ENCODE measurements at places on chromosomes 11 and 22.

GRCh38 chr11:123797114-123797513 lies 9.0 kb downstream of the OR6M1 start:
- no peak for DNase-seq

DNA sequence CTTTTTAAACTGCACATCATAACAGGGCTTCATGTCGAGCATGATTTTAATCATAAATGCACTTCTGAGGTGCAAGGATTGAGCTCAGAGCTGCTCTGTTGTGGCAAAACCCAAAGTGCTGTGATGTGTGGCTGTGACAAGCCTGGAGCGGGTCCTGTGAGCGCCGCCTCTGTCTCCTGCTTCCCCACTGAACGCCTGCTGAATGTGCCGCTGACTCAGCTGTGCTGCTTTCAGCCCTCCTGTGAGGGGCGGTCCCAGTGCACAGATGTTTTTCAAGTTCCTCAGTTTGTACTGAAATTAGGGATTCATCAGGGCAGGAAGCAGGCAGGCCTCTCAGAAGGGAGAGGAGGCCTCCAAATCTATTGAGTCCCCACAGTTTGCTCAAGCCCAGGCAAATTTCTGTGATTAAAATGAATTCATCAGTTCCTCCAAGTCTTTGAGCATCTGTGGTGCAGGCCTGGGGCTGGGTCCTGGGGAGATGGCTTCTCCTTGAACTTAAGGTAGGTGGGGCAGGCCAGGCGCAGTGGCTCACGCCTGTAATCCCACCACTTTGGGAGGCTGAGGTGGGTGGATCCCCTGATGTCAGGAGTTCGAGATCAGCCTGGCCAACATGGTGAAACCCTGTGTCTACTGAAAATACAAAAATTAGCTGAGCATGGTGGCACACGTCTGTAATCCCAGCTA lies 3.0 kb upstream of the GTSE1 start:
- peak; percentile 76 for DNase-seq

- DNase-seq, result no peak
Measured at GRCh38 chr11:35138606-35138942, 397 bp upstream of the CD44 start.

DNA sequence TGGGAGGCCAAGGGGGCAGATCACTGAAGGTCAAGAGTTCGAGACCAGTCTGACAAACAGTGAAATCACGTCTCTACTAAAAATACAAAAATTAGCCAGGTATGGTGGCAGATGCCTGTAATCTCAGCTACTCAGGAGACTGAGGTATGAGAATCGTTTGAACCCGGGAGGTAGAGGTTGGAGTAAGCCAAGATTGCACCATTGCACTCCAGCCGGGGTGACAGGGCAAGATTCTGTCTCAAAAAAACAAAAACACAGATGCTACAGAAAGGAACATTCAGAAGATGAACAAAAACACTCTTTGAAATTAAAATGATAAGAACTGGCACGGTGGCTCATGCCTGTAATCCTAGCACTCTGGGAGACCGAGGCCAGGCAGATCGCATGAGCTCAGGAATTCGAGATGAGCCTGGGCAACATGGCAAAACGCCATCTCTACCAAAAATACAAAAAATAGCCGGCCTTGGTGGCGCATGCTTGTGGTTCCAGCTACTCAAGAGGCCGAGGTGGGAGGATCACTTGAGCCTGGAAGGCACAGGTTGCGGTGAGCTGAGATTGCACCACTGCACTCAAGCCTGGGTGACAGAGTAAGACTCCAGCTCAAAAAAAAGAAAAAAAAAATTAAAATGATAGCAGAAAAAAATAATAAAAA lies 8.5 kb downstream of the RAB6A start:
- DNase-seq, result no peak

DNA sequence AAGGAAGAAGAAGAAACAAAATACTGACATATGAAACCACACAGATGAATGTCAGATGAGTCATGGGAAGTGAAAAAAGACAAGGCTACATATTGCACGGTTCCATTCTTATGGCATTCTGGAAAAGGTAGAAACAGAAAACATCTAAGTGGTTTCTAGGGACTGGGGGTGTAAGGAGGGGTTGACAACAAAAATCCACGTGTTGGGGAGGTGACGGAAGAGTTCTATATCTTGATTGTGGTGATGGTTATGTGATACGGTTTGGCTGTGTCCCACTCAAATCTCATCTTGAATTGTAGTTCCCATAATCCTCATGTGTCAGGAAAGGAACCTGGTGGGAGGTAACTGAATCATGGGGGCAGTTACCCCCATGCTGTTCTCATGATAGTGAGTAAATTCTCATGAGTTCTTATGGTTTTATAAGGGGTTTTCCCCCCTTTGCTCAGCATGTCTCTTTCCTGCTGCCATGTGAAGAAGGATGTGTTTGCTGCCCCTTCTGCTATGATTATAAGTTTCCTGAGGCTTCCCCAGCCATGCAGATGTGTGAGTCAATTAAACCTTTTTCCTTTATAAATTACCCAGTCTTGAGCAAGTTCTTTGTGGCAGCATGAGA lies 6.4 kb upstream of the ARFGAP3 start:
- DNase-seq, result peak; percentile 91

GRCh38 chr22:33007485-33007884 lies 50.7 kb downstream of the SYN3 start:
- DNase-seq, result no peak

GRCh38 chr22:18990355-18991137 lies 54.5 kb upstream of the PRODH start:
- no peak for DNase-seq

GRCh38 chr22:25824828-25825423 lies 82.9 kb downstream of the MYO18B start:
- no peak for DNase-seq

GRCh38 chr22:44181033-44181911 lies 547 bp downstream of the PARVG start:
- no peak for DNase-seq

DNA sequence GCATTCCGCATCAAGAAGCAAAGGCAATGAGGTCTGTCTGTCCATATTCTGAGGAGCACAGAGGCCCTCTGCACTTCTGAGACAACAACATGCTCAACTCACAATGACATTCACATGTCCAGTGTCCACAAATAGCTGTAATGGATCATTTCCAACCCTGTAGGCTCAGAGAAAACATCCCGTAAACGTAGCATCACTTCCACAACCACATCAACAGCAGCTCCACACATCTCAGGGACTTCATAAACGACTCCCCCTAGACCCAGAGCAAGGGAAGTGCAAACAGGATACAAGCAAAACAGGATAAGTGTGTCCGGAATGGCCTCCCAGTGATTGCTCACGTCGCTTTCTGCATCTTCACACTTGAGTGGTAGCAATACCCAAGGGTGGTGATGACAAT lies 100.2 kb downstream of the SYN3 start:
- DNase-seq, result no peak

DNA sequence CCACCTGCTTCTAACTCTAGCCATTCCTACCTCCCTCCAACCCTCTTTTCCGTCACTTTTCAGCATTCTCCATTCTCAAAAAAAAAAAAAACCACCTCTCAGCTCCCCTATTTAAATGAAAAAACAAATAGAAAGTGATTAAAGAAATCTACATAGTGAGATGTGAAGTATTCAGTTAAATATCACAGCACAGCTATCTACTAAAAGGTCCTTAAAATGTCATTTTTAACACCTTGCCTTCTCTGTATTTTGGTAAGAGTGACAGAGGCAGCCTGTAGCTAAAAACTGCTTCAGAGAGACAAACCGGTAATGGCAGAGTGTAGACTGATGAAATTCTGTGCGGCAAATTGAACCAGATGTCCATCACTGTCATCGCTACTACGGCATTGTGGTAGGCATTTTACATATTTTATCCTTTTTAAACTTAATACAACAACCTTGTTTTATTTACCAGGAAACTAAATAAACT lies 346 bp upstream of the ALG9 start:
- peak; percentile 3 for DNase-seq

- no peak for DNase-seq
Measured at GRCh38 chr22:41263704-41264103, 22.3 kb downstream of the RANGAP1 start.

DNA sequence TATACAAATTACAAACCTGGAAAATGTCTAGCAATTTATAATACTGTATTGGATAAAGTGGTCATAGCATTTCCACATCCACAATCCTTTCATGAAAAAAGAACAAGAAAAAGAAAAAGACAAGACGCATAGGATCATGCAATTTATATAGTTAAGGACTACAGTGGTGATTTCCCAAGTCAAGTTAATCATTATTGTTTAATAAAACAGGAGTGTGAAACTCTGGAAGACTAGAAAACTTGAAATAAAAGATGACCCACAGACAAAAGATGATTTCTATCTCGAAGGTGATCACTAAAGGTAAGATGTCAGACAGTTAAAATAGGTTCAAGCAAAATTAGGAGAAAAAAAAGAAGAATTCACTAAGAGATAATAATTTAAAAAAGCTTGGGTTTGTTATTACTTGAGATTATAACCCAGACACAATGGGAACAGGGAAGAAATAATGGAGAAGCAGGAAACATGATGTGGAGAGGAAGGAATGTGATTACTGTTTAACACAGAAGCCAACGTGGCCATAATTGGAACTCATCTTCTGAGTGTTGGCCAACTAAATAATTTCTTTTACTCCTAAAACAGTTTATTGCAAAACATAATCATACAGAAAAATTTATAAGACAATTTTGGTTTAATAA lies 441.2 kb upstream of the ANO3 start:
- peak; percentile 11 for DNase-seq

GRCh38 chr11:60767388-60767811 lies 10.7 kb downstream of the MS4A15 start:
- no peak for DNase-seq

DNA sequence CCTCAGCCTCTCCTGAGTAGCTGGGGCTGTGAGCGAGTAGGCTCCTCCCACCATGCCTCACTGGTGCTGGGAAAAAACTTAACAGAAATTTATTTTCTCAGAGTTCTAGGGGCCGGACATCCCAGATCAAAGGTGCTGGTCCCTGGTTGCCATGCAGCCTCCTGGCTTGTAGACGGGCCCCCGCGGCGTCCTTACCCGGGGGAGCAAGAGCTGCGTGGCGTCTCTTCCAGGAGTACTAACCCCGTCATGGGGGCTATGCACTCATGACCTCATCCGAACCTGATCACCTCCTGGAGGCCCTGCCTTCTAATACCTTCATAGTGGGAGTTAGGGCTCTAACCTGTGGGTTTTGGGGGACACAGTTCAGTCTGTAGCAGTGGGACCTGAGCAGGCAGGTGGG lies 2.6 kb downstream of the TRABD start:
- DNase-seq, result no peak

DNA sequence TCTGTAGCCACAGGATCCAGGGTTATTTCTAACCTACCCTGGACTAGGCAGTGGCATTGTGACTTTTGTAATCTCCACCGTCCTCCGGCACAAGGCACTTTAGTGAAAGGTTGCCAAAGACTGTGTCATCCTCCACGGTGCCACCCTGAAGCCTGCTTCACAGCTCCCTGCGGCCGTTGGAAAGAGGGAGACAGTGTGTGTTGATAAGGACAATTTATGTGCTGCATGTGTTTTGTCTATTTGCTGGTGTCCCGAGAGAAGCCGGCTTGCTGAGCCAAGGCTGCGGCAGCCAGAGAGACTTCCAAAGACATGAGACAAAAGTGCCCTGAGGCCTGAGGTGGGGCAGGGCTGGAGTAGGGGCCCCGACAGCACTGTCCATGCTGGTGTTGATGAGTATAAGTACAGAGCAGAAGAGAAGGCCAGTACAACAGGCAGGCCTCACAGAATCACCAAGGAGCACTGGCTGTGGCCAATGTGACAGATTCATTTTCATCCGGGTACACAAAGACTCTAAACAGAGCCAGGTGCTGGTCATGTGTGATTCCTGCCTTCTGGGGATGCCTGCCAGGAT lies 40.9 kb downstream of the GALNT18 start:
- no peak for DNase-seq

DNA sequence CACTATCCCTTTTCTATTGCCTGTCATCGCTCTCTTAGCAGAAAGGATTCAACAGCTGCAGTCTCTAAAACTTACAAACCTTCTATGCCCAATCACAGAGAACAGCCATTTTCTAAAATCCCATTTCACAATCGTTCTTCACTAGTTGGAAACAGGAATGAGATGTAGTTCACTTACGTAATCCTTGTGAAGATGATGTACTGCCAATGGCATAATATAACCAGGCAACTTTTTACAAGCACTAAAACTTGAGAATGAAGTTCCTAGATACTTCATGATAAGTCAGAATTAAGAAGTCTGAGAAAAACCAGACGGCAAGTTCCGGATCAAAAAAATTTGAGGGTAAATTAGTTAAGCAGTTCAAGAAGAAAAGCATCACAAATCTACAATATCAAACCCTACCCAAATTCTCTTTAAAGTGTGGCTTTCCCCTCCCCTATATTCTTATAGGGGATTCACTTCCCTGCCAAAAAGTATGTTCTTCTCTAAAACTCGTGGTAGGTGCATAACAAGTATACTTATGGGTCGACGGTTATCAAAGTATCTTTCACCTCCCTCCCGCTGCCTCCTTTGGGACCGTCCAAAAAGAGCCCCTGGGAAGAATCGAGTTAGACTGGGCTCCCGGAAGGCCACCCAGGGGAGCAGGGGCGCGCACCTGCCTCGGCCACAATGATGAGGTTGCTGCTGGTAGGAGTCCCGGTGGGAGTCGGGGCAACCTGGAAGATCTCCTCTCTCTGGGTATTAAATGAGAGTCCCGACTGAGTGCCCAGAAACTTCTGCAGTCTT lies 666 bp downstream of the MSANTD4 start:
- DNase-seq, result peak; percentile 11

DNA sequence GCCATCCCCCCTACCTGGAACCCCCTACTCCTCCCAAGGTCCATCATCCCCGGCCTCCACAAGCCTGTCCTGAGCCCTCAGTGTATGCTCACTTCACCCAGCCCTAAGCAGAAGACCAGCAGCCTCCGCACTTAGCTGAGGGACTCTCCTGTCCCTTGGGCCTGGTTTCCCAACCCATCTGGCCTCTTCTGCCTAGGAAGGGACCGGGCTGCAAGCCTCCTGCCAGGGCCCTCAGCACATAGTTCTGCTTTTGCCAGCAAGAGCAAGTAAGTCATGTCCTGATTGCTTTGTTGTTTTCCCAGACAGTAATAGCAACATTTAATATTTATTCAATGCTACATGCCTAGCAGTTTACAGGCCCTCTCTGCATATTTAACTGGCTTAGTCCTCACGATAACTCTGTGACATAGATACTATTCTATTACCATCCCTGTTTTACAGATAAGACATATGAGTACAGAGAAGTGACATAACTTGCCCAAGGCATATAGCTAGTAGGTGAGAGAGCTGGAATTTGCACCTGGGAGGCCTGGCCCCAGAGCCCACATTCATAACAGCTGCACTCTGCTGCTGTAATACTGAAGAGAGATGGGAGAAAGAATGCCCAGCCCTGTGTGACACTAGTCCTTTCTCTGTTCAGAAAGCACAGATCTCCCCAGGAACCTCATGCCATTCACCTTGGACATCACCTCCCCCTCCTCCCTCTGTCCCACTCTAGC lies 139.2 kb downstream of the PARVA start:
- DNase-seq, result no peak

GRCh38 chr11:72642043-72642883 lies 32.0 kb downstream of the PDE2A start:
- DNase-seq, result peak; percentile 16

- no peak for DNase-seq
Measured at GRCh38 chr11:123439616-123440015, 9.5 kb downstream of the GRAMD1B start.

GRCh38 chr22:19039796-19040280 lies 82.4 kb downstream of the DGCR2 start:
- no peak for DNase-seq

- DNase-seq, result peak; percentile 98
Measured at GRCh38 chr11:46290598-46291309, 13.3 kb downstream of the CREB3L1 start.

- DNase-seq, result no peak
Measured at GRCh38 chr11:3745161-3745560, 52.2 kb downstream of the NUP98 start.
